CD4-positive, alpha-beta memory T cell (primary cell): ENCODE measurements at places on chromosomes 5 and 9. TPM values are rescaled to one million over a fixed set of nuclear protein-coding genes. Genes with fewer than 3 reads are reported as not detected.

GRCh38 chr5:168578538-168579487 is at the start of gene PANK3:
PANK3 (minus strand) TSS chr5:168579368; CDS start chr5:168579283, 85 bp downstream.
- no peak for DNase-seq

DNA sequence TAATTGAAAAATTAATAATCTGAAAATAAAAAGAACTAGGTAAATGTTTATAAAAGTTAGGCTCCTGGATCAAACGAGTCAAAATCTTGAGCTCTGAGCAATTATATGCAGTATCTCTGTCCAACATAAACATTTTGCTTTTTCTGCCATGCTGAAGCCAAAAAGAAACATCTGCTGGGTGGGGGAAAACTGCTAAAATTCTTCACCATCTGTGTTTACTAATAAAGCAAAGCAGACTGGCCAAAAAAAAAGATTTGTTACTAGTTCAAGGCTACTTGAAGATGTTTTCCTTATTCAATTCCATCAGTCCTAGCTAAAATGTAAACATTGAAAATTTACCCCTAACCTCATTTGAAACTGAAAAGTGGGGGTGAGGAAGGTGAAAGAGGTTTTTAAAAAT is 29.7 kb downstream of the GTF3C4 start:
- no peak for DNase-seq

GRCh38 chr5:83265318-83265717 is 188.0 kb downstream of the XRCC4 start:
- DNase-seq, result no peak

DNA sequence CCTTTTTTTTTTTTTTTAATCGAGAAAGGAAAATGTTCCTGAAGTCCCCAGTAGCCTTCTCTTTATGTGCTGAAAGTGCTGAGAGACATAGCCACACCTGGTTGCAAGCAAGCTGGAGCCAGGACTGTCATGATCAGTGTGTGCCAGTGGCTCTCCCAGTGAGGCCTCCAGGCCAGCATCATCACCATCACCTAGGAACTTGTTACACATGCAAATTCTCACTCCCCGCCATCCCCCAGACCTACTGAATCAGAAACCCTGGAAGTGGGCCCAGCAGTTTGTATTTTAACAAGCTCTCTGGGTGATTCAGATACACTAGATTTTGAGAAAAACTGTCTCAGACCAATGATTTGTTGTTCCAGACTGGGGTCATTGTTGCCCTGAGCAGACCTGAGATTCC is 181.9 kb upstream of the GLRA1 start:
- DNase-seq, result no peak

DNA sequence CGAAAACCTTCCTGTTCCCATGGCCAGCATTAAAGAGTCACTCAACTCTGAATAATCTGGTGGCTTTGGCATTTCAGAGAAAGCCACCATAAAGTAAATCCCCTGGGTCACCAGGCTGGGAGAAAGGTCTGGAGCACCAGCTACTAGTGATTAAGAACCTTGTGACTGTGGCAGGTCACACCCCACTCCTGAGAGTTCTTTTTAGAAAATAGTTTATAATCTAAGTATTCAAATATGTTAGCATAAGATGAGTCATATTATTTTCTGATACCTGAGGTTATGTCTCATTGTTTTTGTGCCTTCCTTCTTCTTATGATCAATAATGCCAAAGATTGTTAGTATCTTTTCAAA is 351.7 kb downstream of the ARRDC3 start:
- DNase-seq, result no peak

DNA sequence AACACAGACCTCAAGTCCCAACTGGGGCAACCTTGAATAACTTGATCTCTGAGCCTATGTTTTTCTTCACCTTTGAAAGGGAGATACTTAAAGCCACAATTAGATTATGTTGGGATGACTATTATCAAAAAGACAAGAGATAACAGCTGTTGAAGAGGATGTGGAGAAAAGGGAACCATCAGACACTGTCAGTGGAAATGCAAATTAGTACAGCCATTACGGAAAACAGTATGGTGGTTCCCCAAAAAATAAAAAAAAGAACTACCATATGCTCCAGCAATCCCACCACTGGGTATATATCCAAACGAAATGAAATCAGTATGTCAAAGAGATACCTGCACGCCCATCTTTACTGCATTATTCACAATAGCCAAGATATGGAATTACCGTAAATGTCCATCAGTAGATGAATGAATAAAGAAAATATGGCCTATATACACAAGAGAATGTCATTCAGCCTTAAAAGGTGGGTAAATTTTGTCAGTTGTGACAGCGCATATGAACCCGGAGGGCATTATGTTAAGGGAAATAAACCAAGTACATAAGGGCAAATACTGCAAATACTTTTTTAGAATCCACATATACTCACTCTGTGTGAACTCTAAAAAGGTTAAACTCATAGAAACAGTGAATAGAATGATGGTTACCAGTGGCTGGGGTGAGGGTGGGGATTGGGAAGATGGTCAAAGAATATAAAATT is 12.7 kb downstream of the FAT2 start:
- no peak for DNase-seq

- DNase-seq, result no peak
Measured at GRCh38 chr5:124888050-124888506, 141.6 kb upstream of the ZNF608 start.

- DNase-seq, result no peak
Measured at GRCh38 chr9:104836767-104837166, 72.8 kb downstream of the NIPSNAP3B start.

DNA sequence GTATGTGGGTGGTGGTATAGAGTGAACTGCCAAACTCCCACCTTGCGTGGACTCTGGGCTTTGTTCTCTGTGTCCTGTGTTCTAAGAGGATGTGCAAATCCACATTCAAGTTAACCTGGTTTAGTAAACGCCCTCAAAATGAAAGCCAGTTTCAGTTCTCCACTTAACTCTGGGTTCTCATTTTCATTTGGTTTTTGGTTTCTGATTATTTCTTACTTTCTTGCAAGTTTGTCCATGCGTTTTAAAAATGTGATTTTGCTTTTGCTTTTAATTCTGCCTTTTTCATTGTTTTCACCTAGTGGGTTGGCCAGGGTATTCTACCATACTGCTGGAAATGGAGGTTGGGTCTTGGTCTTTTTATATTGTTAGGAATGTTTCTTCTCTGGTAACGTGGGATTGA is 38.2 kb downstream of the GALNT10 start:
- no peak for DNase-seq

- no peak for DNase-seq
Measured at GRCh38 chr5:68708156-68708841, 385.5 kb upstream of the SLC30A5 start.

GRCh38 chr5:126866851-126867636 is 90.1 kb downstream of the LMNB1 start:
- no peak for DNase-seq

DNA sequence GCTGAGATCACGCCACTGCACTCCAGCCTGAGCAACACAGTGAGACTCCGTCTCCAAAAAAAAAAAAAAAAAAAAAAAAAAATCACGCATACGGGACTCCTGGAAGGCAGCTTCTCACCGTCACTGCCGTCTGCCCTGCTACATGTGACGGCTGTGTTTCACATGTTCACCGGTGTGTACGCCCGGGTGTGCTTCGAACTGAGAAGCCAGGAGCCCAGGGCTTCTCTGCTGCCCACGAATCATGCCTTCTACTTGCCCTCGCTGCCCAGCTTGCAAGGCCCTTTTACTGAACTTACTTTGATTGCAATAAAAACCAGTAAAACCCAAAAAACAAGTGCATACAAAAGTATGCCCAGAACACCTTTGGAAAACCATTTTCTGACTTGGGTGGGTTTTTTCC is 5.8 kb upstream of the NKD2 start:
- DNase-seq, result no peak

DNA sequence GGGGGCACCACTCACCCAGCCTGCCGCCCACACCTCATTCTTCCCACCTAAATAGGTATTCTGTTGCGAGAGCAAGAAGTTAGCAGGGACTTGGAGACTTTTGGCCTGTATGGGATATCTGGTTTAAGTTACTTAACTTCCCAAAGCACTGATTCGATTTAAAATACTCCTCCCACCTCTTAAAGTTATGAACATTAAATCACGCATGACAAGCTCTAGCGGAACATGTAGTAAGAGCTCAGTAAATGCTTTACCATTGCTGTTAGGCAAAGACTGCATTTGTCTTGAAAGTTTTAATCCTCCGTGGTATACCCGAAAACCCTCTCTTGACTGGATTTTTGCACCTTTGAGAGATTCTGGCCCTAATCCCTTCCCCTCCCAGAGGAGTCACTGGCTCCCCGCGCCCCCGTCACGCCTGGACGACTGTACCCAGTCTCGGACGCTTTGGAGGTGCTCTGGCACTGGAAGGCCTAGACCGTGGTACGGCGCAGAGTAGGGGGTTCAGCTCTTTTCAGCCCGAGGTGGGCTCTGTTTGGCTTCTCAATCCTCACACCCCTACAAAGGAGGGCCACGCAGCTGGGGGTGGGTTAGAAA is 4.4 kb downstream of the GDNF start:
- DNase-seq, result no peak

DNA sequence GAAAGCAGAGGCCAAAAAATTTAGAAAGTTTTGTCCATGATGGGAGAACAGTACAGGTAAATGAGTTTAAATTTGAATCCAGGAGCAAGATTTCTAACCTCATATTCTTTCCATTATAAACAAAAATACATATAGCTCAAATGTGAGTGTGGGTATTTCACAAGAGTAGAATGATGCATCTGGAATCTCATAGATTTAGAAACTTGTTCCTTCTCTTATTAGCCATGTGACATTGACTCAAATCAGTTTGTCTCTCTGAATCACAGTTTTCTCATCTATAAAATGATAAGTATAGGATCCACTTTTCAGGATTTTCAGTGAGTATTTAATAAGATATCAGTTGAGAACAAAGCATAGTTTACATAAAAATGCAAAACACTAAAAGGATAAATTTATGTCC is 436.3 kb upstream of the PAPPA start:
- no peak for DNase-seq

GRCh38 chr5:154236-154635 is 37.1 kb upstream of the LRRC14B start:
- DNase-seq, result no peak

GRCh38 chr9:89701221-89701798 is 96.5 kb downstream of the GADD45G start:
- DNase-seq, result peak; percentile 77

DNA sequence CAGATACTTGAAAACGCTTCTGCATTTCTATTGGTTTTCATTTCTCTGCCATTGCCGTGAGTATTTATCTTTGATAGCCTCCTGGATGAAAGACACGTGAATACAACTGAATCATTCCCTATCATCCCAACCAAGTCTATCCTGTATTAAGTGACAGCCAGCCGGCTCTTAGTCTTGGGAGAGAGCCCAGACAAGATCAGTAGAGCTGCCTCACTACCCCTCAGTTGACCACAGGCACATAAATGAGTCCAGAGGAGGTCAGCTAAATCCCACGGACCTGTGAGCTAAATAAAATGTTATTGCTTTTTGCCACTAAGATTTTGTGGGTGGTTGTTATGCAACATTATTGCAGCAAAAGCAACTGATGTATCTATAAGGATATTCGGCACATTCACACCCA is 639.0 kb upstream of the ACO1 start:
- DNase-seq, result no peak

DNA sequence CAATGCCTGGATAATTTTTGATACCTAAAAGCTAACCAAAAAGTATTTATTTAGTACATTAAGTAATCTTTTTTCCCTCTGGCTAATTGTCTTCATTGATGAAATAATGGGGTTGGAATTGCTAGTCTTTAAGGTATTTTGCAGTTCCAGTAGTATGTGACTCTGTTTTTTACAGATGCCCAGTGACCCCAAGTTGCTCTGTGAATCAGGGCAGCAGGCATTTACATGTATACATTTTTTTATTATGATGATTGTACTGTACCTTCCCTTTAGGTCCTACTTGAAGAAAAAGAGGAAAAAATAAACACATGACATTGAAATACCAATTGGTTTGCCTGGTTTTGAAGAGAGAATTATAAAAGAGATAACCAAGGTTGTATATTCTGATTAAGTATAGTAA is 385.5 kb downstream of the ADGRV1 start:
- no peak for DNase-seq

DNA sequence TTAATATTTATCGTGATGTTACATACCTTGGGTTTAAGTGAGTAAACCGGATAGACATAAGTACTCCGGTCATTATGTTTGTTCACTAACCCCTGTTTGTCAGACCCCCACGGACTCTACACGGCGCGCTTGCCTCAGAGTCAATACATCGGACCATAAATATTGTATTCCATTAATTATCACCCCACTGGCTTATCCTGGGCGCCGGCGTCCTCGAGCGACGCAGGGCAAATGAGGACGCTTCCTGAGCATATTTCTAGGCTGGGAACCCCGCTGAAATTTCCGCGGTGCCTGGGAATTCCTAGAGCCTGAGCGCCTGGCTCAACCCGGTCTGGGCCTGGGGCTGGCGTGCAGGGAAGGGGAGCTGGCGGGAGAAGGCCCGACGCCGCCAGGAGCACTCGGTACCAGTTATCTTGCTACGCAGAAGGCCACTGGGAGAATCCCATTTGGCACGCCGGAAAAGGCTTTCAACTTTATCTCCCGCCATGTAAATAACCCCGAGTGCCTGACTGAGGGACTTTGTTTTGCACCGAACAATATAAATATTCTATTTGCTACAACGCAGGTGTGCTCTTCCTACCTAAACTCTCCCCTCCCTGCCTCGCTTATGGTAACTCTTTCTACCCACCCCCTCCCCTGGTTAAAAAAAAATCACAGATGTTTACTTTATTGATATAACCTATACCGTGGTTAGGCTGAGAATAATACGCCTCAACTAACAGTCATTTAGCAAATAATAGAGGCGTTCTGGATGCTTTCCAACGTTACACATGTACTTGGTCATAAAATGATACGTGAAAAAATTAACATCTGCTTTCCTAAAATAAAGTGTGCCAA is 19.4 kb downstream of the NR2F1 start:
- DNase-seq, result no peak

GRCh38 chr5:134206627-134207160 is 19.2 kb downstream of the PPP2CA start:
- DNase-seq, result no peak

GRCh38 chr9:111961009-111961408 is 64.4 kb downstream of the UGCG start:
- DNase-seq, result no peak

DNA sequence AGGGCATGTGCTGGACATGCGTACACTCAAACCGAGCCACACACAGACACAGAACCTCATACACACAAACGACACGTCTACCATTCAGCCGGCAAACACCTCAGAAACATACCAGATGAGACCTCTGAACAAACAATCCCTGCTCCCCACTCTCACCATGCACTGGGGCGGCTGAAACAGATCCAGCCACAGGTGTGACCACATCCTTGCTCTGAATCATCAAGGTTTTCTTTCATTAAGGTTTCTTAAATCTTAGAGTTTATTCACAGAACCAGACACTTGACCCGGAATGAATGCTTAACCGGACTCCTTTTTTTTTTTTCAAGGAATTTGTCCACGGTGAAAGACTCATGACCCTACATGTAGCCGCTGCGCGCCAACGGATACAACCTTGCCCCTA is 26.2 kb downstream of the TERT start:
- DNase-seq, result peak; percentile 42

GRCh38 chr9:92534674-92535073 is 1.1 kb downstream of the ECM2 start:
- no peak for DNase-seq

The UBTD2 gene
- polyA plus RNA-seq, result 5.8 TPM

The CDH9 gene
- polyA plus RNA-seq, result not detected

The LECT2 gene
- polyA plus RNA-seq, result not detected

The ELOVL7 gene
- polyA plus RNA-seq, result not detected

The SYK gene
- polyA plus RNA-seq, result 1.9 TPM

The STC2 gene
- polyA plus RNA-seq, result not detected

The COL15A1 gene
- not detected for polyA plus RNA-seq

The EXOSC2 gene
- polyA plus RNA-seq, result 25.3 TPM

The TRIM36 gene
- polyA plus RNA-seq, result not detected

The PCDHGA4 gene
- polyA plus RNA-seq, result not detected

The FOXD1 gene
- not detected for polyA plus RNA-seq
